ENCODE measurements at places on chromosomes 1 and 21.

DNA sequence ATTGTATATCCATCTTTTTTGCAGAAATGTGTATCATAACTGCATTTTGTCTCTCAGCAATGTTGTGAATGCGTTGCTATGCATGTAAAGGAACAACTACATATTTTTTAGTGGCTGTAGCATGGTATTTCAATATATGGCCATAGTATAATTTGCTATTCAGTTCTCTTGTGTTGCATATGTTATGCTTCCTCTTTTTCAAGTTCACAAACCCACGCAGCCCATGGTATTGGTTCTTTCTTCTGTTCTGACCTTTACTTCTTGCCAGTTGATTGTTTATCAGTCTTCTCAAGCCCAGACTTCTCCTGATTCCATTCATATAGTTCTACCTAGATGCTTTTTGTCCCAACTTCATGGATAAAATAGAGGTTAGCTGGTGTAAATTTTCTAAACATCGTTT lies 6.1 kb downstream of the SLC22A15 start:
- no peak for DNase-seq

GRCh38 chr1:245272676-245273075 lies 117.9 kb downstream of the KIF26B start:
- DNase-seq, result no peak

- DNase-seq, result no peak
These were observed 66.5 kb downstream of the RYR2 start for GRCh38 chr1:237108297-237109040.

GRCh38 chr1:30477588-30477987 lies 245.8 kb downstream of the MATN1 start:
- no peak for DNase-seq

DNA sequence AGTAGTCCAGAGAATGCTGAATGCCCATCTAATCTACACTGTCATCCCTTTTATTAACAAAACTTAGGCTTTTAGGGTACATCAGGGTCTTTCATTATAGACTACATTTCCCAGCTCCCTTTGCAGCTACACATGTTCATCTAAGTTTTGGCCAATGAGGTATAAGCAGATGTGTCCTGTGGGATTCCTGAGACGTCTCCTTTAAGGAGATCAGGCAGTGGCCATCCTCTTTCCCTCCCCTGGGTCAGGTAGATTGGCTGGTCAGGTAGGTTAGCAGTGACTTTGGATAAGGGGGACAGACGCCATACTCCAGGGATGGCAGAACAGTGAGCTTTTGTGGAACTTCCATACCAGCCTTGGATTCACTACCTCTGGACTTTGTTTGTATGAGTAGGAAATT lies 188.3 kb downstream of the FGGY start:
- DNase-seq, result no peak

DNA sequence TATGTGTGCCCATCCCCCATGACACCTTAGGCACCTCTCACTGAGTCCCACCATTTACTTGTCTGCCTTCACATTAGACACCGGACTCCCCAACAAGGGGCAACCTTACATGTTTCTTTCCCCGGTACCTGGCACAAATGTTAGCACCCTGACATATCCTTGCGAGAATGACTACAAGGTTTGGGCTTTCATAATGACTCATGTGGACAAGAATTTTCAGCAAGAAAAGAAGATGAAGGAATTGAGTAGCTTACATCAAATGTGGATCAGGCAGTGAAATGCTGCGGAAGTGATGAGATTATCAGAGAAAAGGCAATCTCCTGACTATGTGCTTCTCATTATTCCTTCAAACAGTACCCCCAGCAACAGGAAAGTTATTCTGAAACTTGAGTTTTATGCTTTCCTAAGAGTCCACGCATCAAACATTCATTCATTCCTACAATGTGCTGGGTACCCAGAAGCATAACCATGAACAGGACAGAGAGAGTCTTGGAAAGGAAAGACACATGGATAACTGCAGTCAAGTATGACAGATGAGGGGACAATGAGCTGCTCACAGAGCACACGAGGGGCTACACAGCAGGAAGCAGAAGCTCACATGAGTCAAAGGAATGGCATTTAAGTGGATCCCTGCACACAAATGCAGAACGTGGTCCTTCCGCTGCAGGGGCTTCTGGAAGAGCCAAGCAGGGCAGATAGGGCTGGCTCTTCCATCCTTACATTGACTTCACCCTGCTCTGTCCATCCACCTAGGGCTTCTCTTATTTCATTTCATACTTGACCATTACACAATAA lies 112.1 kb downstream of the PCNX2 start:
- DNase-seq, result no peak

DNA sequence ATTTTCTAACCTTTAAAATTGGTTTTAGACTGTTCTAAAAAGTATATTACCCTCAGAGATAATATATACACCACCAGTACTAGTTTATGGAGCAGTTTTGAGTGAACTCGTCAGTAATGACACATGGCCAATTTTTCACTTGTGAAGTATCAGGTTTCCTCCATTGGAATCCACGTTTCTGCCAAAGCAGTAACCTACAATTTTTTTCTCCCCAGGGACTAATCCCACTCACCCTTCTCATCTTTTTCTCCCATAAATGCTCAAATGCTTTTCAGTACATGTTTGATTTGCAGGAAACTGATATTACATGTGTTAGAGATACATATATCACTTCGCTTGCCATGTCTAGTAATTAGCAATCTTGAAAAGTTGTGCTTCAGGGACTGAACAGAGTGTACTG lies 94.1 kb downstream of the COL24A1 start:
- DNase-seq, result peak; percentile 78

GRCh38 chr1:235866205-235866912 lies at the start of gene LYST:
LYST (minus strand) TSS chr1:235866906; CDS start chr1:235830417, 36,489 bp downstream.
- DNase-seq, result peak; percentile 93

DNA sequence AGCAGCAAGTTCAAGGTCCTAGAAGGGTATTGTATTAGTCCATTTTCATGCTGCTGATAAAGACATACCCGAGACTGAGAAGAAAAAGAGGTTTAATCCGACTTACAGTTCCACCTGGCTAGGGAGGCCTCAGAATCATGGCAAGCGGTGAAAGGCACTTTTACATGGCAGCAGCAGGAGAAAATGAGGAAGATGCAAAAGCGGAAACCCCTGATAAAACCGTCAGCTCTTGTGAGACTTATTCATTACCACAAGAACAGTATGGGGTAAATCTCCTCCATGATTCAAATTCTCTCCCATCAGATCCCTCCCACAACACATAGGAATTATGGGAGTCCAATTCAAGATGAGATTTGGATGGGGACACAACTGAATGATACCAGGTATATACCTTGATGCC lies 409.5 kb downstream of the NTNG1 start:
- DNase-seq, result no peak

GRCh38 chr1:166064313-166064926 lies 102.4 kb downstream of the FAM78B start:
- no peak for DNase-seq

DNA sequence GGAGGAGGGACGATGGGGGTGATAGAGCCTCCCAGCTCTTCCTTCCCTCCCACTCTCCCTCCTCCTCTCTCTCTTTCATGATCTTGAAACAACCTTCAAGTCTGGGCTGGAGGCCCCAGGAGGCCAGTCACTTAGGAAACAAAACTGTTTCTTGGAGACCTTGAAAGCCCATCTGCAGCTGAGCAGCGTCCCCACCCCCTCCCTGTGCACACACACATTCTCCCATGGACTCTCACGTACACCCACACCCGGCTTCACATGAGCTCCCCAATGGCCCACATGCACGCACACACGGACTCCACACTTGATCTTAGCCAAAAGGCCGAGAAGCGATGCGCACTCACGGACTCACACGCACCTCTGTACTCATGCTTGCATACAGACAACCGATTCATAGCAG lies 3.2 kb upstream of the ATP1A2 start:
- DNase-seq, result no peak

DNA sequence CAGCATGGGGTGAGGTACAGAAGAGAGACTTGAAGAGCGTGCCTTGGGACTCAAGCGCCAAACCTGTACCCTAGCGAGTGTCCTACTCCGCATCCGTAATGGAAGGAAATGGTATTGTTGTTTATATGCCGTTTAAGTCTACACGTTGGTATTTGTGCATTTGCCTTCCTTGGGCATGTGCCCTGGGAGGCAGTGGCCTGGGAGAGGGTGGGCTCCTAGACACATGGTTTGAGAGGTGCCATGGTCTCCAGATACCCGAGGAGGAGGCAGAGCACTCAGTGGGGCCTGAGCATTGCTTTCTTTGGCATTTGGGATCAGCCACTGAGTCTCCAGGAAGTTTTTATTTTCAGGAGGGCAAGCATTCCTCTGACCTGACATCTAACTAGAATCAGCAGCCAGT lies 6.5 kb downstream of the ZNF672 start:
- DNase-seq, result no peak

GRCh38 chr1:161763522-161764098 lies 2.5 kb upstream of the ATF6 start:
- peak; percentile 70 for DNase-seq

GRCh38 chr1:221331273-221332183 lies 410.4 kb downstream of the DUSP10 start:
- no peak for DNase-seq

- no peak for DNase-seq
These were observed 94.2 kb downstream of the PHTF1 start for GRCh38 chr1:113665071-113665470.

Data from NCI-H69 (cell line).